ENCODE measurements at places on chromosomes 2 and 18.

DNA sequence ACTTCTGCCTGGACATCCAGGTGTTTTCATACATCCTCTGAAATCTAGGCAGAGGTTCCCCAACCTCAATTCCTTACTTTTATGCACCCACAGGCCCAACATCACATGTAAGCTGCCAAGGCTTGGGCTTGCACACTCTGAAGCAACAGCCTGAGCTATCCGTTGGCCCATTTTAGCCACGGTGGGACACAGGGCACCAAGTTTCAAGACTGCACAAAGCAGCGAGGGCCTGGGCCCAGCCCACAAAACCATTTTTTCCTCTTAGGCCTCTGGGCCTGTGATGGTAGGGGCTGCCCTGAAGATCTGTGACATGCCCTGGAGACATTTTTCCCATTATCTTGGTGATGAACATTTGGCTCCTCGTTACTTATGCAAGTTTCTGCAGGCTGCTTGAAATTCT, 5.9 kb downstream of the C2orf69 start:
- DNase-seq: no peak

DNA sequence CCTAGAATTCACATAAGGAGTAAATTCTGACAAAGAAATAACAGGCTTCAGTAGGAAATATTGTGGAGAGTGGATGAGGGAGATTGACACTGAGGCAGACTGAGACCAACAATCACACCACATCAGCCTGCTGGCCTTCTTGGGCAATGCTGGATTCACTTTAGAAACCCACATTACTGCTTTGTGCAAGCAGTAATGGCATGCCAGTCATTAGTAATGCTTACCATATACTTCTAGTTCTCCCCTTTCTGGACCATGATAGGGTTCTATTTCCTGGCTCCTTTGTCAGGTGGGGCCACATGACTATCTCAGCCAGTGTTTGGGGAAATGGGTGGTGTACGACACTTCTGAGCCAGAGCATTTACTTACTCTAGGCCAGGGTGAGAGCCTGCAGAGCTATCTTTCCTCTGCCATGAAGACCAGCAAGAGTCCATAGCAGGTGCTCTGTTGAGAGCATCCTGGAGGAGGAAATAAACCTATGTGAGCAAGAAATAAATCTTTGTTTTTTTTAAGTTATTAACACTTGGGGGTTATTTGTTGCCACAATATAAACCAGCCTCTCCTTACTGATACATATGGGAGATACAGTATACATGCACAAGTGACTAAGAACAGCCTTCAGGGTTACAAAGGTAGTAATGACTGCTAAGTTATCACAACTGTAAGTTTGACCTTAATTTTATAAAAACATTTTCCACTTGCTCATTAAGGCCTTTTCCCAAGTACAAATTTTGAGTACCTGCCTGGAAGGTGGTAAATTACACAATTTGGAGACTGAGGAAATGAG, 89.3 kb upstream of the TANK start:
- no peak for DNase-seq

GRCh38 chr2:4445821-4446220, 742.4 kb downstream of the DCDC2C start:
- no peak for DNase-seq

DNA sequence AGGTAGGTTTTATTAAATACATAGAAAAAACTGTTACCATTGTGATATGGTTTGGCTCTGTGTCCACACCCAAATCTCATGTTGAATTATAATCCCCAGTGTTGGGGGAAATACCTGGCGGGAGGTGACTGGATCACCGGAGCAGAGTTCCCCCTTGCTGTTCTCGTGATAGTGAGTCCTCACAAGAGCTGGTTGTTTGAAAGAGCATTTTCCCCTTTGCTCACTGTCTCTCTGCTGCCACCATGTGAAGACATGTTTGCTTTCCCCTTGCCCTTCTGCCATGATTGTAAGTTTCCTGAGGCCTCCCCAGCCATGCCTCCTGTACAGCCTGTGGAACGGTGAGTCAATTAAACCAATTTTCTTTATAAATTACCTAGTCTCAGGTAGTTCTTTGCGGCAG, 352.7 kb upstream of the SLC39A10 start:
- DNase-seq: no peak

DNA sequence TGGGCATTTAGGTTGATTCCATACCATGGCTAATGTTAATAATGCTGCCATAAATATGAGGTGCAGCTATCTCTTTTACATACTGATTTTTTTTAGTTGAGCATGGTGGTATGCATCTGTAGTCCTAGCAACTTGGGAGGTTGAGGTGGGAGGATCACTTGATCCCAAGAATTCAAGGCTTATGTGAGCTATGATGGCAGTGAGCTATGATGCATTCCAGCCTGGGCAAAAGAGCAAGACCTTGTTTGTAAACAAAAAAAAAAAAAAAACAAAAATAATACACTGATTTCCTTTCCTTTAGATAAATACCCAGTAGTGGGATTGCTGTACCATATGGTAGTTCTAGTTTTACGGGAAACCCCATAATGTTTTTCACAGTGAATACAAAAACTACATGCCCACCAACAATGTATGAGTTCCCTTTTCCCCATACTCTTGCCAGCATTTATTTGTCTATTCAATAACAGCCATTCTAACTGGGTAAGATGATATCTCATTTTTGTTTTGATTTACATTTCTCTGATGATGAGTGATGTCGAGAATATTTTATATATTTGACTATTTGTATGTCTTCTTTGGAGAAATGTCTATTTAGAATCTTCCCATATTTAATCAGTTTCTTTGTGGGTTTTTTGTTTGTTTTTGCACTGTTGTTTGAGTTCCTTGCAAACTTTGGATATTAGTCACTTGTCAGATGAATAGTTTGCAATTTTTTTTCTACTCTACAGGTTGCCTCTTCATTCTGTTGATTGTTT, 281.0 kb upstream of the KYNU start:
- DNase-seq: no peak

DNA sequence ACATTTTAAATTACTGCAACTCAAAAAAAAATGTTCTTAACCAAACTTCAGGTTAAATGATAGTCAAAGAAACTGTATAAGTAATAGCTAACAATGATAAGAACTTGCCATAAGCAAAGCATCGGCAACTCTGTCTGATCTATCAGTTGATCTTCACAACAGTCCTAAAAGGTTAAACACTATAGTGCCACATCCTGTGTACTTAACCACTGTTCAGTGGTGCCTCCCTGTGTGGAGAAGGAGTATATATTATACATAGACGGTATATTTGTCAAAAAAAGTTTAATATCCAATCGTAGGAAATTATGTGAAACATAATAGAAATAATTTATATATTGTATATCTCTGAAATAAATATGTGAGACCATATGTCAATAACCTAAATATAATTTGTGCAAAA, 13.0 kb downstream of the DTNA start:
- DNase-seq: peak; percentile 3

- no peak for DNase-seq
Observed at GRCh38 chr18:44453505-44453904, 227.2 kb upstream of the SETBP1 start.

DNA sequence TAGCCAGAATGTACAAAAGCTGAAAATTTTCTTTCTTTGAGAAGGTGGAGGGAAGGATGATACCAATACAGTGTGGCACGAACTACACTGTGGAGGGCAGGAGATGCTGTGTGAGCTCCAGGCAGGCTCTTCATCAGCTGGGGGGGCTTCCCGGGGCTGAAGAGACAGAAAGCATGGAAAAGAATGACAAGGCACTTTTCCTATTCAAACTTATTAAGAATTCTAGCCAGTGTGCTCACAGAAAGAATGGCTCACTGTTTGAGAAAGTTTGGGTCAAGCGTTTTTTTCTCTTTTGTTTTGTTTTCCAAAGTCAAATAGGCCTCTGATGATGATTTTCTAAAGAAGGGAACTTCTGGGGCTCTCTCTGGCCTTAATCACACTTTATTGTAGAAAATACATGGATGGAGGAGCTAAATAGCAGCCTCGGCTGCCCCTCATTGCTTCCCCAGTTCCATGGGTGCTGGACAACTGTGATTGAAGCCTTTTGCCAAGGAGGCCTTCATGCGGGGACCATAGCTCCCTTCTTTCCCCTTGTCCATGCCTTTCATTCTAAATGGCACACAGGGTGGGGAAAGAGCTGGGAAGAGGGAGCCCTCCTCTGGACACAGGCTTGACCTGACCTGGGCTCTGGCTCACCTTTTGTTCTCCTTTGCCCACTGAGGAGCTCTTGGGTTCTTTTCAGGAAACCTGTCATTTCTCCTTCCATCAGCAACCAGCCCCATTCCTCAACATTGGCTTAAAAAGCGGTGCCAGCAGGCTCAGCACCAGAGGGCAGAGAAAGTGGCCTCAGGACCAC, 130.6 kb downstream of the TDRD15 start:
- DNase-seq: no peak

GRCh38 chr2:54164106-54164505, 48.7 kb downstream of the ACYP2 start:
- no peak for DNase-seq

GRCh38 chr18:41719808-41720207, 235.2 kb upstream of the PIK3C3 start:
- no peak for DNase-seq

DNA sequence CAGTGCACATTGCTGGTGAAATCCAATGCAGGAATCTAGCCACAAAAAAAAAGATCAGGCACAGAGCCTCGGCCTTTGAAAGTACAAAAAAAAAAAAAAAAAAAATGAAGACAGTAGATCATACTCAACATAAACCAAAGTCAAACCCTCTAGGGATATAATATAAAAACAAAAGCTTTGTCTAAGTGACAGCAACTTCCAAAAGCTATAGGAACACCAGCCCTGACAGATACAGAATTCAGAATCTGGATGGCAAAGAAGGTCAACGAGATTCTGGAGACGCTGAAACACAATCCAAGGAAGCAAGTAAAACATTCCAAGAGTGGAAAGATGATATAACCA, 54.0 kb upstream of the SCN1A start:
- DNase-seq: no peak

All from natural killer cell (primary cell).